ENCODE measurements at places on chromosomes 16 and 17. TPM values are rescaled to one million over a fixed set of nuclear protein-coding genes. Genes with fewer than 3 reads are reported as not detected.

- no peak for DNase-seq
These were observed 30.4 kb downstream of the RPH3AL start for GRCh38 chr17:322006-322780.

DNA sequence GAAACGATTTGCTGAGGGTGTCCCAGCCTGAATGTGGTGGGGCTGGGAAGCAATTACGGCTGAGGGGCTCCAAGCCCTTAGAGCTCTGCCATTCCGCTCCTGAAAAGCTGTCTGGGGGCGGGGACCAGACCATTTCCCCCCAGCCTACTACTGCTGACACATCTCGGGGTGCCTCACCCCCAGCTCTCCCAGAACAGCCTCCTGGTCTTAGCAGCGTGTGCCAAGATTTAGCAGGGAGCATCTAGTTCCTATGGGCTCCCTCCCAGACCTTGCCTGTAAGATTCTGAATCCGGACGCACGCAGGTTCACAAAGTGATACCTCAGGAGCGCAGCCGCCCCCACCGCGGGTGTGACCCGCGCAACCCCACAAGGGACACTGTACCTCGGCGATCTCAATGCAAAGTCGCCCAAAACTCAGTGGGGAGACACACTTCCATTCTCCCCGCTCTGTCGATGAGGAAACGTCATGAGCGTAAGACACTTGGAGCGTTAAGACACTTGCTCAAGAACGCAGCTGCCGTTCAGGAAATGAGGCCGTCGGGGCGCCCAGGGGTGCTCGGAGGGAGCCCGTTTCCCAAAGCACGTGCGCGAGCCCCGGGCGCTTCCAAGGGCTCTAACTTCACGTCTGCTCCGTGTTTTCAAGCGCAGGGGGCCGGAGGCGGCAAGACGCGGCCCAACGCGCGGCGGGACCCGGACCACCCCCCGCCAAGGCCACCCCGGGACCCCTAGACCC, 629 bp downstream of the GEMIN4 start:
- DNase-seq: no peak

GRCh38 chr16:86934581-86935375, 356.4 kb downstream of the FOXL1 start:
- no peak for DNase-seq

- DNase-seq: no peak
These were observed 8.5 kb downstream of the SCGB1C2 start for GRCh38 chr17:145671-146541.

DNA sequence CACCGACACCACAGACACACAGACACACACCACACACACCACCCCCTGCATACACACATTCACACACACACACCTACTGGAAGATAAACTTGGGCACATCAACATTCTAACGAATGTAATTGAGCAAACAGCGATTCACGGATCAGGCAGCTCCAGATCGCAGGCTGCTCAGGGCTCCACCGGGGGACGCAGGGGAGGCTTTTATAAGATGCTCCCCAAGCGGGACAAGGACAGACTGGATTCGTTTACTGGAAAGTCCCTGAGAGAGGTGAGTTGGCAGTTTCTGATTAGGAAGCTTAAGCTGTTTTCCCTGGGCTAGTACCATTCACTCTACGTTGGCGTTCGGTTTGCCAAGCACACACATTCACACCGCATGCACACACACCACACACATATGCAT, 281.3 kb downstream of the IRF8 start:
- DNase-seq: no peak

The TOX3 gene
- not detected for total RNA-seq

The ZACN gene
- not detected for total RNA-seq

DNA sequence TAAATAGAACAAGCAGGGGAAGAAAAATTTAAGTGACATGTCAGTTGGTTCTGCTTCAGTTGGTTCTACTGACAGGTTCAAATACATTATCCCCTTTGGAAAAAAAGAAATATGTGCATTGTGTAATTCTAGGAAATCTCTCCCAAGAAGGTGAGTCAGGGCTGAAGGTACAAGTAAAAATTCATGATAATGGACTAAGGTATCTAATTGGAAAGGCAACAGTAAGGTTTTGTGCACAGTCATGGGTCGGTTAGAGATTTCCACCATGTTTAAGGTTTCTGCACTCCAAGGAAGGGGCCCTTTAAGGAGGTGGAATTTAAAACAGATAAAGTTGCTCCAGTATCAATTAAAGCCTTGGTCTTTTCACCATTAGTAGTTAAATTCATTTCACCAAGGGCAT, 17.9 kb upstream of the B4GALNT2 start:
- DNase-seq: no peak

All from pulmonary artery endothelial cell (primary cell).